Suppressor macrophage treated with lipopolysaccharide for 1 hour (primary cell): ENCODE measurements at places on chromosomes 3 and 15.
A peak's percentile ranks its signal among the peaks of the same experiment; 100 is the strongest.

GRCh38 chr3:143482106-143483088 lies 362.8 kb downstream of the CHST2 start:
- DNase-seq, result no peak

DNA sequence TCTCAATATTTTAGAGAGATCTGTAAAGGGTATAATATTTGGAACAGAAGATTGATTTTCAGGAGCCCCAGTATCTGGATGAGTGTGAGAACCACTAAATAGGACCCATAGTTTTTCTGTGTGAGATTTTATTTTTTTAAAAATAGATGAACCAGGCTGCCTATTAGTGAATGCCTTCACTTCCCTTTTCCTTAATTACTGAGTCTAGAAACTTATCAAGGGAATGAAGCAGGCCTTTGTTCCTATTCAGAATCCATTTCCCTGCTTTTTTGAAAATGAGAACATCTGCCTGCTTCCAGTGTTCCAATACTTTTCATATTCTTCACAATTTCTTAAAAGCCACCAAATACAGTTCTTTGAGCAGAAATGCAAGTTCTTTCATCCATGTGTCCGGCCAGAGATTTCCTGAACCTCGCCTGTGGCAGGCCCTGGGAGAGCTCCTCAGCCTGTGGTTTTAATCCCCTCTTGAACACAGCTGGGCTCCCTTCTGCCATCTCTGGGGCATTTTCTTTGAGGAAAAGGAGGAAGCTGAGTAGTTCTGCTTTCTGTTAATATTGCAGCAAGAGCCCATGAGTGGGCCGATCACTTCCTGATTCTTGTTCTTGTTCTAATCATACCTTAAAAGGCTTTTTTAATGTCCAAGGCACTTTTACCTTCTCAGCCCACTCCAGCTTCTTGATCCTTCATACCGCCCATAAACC lies 4.7 kb downstream of the EHD4 start:
- DNase-seq, result peak; percentile 96

GRCh38 chr3:16668776-16669545 lies 63.7 kb upstream of the DAZL start:
- no peak for DNase-seq

DNA sequence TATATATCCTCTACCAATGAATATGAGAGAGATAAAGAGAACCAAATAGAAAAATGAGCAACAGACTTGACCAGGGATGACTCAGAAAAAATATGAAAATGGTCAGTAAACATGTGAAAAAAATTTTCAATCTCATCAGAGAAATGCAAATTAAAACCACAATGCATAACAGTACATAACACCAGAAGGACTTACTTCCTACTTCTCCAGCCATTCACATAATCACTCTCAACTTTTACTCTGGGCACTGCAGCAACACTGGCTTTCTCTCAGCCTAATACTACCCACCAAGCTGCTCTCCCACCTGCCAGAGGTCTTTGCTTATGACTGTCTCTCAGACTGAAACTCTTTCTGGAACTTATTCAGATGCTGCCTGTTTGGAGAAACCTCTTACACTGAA lies 49.4 kb downstream of the DPH6 start:
- peak; percentile 34 for DNase-seq

DNA sequence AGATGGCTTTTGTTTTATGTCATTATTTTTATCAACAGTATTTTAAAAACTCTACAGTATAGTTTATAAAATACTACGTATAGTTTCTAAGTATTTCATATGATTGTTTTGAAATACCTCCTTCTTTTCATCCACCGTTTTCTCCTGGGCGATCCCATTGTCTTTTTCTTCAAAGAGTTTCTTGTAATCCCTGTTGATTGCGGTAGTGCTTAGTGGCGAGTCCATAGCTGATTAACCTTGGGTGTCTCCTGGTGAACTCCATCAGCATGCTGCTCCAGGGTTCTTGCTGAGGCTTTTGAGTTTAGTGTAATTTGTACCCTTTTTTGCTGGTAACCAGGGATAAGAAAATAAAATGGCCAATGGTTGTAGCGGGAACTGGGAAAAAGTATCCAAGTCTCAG lies 3.6 kb downstream of the PIAS1 start:
- DNase-seq, result no peak

DNA sequence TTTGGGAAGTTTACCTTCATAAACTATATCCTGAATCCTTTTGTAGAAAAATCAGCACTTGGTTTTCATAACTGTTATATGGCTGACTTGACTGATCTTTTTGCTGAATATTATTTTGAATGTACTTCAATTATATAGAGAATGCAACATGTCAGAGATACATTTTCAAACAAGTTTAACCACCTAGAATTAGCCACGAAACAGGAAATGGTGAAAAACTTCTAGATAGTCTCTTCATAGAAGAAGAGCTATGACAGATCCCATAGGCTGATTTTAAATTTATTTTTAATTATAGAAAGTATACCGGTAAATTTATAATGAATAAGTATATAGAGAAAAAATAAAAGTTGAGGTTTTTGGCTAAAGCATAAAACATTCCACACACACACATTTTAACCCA lies 436.8 kb upstream of the DPPA4 start:
- DNase-seq, result no peak

DNA sequence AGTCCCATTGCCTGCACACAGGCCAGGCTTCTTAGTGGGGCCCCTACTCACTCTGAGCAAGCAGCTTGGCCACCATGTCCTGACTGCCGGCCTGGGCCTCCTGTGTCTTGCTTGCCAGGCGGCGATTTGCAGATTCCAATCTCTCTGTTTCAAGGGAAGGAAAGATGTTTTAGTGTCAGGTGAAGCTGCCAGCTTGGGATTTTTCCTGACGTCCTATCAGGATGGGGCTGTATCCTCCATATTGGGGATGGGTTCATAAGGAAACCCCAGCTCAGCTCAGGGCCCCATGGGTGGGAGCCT lies 8.5 kb downstream of the AMOTL2 start:
- no peak for DNase-seq
